ENCODE measurements at places on chromosomes 4 and X.

GRCh38 chr4:124867536-124867935 is 155.0 kb upstream of the ANKRD50 start:
- DNase-seq = no peak

DNA sequence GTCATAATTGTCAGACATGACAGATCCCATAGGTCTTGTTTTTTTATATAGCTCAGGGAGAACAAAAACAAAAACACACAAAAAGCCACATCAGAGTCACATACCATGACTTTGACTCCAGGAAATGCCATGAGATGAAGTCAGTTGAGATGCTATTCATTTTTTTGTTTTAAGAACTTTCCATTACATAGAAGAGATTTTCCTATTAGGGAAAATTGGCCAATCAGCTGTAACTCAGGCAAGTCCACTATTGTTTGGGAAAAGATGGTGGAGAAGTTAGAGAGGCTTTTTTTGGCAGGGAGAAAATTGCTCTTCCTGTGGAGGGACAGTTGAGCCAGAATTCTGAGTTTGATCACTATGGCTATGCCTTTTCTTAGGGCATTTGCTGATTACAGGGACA is 72.6 kb downstream of the SMARCA5 start:
- DNase-seq = no peak

- DNase-seq = no peak
Observed at GRCh38 chr4:158327525-158327924, 117.2 kb downstream of the TMEM144 start.

DNA sequence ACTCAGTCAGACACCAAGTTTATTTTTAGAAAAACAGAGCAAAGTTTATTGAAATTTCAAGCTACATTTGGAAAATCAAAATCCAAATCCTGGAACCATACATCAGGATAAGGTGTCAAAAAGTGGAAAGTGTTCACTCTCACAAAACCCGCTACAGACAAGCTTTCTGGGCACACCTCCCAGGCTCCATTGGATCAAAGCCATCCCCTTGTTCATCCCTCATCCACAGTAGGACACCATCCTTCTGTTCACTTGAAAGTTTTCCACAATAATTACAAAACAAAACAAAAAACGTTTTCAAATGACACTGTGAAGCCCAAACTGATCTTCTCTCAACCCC is 62.4 kb downstream of the TSC22D3 start:
- no peak for DNase-seq

GRCh38 chrX:93637591-93637990 is 35.8 kb downstream of the NAP1L3 start:
- no peak for DNase-seq

- no peak for DNase-seq
Observed at GRCh38 chrX:44974451-44974850, 101.5 kb downstream of the KDM6A start.

DNA sequence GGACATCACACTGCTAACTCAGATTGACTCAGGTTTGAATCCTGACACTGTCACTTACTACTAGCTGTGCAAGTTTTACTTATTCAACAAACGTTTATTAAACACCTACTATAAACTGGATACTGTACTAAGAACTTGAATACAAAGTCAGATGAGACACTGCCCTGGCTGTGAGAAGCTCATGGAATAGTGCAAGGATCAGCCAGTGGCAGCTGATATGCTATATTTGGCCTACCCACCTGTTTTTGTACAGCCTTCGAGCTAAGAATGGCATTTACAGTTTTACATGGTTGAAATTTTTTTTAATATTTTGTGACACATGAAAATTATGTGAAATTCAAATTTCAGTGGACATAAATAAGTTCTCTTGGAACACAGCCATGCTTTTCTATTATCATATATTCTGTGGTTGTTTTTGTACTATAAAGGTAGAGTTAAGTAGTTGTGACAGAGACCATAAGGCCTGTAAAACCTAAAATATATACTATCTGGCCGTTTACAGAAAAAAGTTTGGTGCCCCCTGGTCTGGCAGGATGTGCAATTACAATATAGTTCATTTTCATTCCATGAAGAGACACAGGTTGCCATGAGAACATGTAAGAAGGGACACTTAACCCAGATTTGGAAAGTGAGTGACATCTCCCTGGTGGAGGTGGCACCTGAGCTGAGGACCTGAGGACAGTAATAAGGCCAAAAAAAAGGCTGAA is 3.4 kb upstream of the SEC24D start:
- DNase-seq = no peak

- no peak for DNase-seq
Observed at GRCh38 chr4:125231661-125232060, 83.1 kb upstream of the FAT4 start.

- no peak for DNase-seq
Observed at GRCh38 chr4:162502109-162502508, 338.3 kb upstream of the FSTL5 start.

GRCh38 chrX:52933976-52934703 is 24.2 kb downstream of the FAM156A start:
- DNase-seq = no peak

DNA sequence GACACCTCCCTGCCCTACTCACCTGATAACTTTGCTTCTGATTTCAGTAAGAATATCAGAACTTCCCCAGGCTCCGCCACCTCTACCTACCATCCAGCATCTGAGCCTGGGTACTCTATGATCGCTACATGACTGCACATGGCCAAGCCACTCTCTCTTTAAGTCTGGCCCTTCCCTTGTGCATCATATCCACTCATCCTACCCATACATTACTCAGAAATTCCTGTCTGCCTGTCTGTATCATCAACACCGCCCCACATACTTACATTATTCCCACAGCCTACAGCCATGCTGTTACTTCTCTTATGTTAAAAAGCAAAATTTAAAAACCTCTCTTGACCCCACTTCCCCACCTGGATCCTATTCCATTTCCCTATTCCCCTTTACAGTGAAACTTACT is 84.7 kb downstream of the SCD5 start:
- DNase-seq = no peak
